Right lobe of liver (tissue), 6 donors: ENCODE measurements at places on chromosomes 3 and 15. TPM values are rescaled to one million over a fixed set of nuclear protein-coding genes. Genes with fewer than 3 reads are reported as not detected.

GRCh38 chr15:37115538-37115937, 15.2 kb upstream of the MEIS2 start:
- DNase-seq, result no peak

DNA sequence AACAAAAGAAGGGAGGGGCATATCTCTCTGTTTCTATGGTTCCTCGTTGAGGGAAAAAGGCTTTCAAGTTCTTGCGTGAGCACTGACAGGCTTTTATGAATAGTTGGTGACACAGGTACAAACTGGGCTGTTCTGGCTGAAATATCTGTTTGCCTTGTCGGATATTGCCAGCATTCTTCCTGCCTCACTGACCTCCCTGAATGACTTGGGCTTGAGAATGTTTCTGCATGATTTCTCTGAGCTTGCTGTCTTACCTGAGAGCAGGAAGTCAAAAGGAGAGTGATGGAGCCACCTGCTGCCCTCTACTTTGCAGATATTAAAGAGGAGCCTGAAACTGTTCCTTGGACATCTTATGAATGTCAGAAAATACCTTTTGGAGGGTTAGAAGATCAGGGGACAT, 4.8 kb downstream of the GCNT3 start:
- no peak for DNase-seq

DNA sequence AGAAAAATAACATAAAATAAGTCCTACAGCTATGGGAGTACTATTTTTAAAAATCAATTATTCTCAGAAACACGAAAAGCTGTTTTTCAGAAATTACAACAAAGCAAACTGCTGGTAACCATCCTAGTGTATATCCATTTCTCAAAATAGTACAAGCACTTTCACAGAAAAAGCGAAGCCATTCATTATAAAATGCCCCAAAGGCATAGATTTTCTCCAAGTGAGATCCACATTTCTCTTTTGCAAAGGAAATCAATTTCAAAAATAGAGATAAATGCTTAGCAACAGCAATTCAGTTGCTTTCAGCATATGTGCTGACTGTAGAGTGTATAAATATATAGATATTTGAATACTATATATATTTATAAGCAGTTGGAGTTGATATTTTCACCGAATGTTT, 1266.3 kb downstream of the SI start:
- DNase-seq, result no peak

TMC3 gene
- total RNA-seq, result not detected

ANKUB1 gene
- total RNA-seq, result not detected
